ENCODE measurements at places on chromosomes 16 and 17. TPM values are rescaled to one million over a fixed set of nuclear protein-coding genes. Genes with fewer than 3 reads are reported as not detected.

DNA sequence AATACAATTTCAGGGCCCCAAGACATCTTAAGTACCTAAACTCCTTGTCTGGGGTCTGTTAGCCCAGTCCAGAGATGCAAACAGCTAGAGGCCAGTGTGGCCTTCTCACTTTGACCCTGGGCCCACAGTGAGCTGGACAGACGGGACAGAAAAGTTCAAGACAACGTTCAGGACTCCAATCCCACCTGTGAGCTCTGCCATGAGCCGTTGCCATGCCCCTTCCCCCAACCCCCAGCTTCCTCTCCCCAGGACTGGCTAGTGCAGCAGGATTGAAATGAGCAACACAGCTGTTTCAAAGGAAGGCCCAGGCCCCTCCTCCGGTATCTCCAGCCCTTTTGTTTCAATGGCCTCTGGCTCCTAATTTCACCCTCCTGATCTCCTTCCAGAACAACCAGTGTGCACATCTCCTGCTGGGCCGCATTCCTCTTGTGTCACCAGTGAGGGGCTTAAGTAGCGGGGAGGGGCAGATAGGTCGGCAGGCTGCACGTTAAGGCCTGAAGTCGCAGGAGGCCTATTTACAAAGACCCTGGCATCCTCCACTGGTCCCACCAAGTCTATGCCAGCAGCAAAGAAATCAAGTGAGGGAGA, 11.3 kb downstream of the AXIN2 start:
- no peak for DNase-seq

- no peak for DNase-seq
Observed at GRCh38 chr16:73172241-73172972, 124.5 kb upstream of the ZFHX3 start.

DNA sequence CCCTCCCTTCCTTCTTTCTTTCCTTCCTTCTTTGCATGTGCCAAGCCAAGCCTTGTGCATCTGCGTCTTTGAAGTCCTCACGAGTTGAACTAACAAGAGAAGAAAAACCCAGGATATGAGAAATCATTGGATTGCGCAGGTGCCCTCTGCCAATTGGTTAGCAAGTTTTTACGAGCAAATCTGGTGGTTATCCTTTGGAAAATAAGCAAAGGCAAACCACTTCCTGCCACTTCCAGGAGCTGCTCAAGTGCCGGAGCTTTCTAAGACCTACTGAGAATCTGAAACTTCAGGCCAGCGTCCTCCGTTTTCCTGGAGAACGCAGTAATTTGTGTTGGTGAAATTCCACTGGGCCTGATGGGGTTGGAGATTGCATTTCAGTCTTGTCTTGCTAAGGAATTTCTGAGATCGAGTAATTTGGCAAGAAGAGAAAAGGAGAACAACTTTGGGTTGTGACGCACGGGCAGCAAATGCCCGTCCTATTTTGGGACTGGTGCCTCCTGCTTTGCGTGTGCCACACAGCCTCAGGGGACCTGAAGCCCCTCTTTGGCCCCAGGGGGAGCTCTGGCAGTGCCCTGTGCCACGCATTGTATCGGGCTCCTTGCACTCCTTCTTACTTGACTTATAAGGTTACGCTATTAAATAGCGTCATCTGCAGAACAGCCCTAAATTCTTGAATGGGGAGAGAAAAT, 56.4 kb downstream of the CMIP start:
- DNase-seq, result no peak

DNA sequence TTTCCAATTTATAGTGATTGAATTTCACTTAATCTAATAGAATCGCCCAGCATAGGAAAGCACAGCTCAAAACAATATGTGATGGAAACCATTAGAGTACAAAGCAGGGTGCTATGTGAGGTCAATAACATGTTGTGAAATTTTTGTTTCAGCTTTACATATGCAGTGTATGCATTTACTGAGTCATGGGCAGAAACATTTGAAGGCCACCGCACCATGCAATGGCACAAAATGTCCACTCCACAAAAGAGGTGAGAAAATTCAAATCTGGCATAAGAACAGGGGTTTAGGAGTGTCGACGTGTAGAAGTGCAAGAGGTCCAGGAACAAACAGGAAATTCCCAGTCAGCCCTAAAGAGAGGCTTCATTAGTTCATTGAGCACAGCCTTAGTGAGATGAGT, 131.2 kb downstream of the ANKFN1 start:
- DNase-seq, result no peak

DNA sequence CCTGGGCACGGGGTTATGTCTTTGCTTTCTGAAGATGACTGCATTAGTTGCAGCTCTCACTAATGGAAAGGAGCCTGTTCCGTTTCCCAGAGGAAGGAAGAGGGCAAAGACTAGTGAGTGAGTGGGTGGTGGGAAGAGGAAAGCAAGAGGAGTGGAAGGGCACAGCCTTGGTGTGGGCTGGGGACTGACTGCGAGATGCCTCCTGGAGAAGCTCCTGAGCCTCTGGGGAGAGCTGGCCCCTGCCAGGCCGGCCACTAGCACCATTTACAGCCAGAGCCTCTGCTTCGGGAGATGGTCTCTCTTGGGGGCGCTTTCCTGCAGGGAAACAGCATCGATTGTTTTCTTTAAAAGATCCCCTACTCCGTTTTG, 825 bp upstream of the RHBDL3 start:
- DNase-seq, result no peak

DNA sequence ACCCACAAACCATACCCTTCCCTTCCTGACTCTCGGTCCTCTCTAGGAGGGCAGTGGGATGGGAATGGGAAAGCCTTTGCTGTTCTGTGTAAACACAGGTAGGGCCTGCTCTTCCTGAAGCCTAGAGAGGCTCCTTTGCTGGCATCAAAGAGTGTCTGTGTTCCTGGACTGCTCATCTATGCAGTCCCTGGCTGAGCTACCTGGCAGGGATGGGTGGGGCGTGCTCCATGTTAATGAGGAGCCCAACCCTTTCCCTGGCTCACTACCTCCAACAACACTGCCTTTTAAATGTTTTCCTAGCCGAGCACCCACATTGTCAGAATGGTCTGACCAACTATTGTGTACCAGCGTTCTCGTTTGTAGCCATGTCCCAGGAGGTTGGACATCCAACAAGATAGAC, 26.6 kb upstream of the NAGLU start:
- no peak for DNase-seq

The MSI2 gene
- total RNA-seq, result 10.3 TPM

GRCh38 chr16:81518439-81518757, 73.8 kb downstream of the CMIP start:
- no peak for DNase-seq

- DNase-seq, result no peak
Observed at GRCh38 chr16:11303405-11304138, 22.4 kb upstream of the PRM1 start.

- DNase-seq, result no peak
Observed at GRCh38 chr16:83966153-83966696, 1.8 kb upstream of the NECAB2 start.

The TMEM204 gene
- total RNA-seq, result 34.2 TPM

The SAMD14 gene
- 9.6 TPM for total RNA-seq

The SCPEP1 gene
- total RNA-seq, result 47.3 TPM

DNA sequence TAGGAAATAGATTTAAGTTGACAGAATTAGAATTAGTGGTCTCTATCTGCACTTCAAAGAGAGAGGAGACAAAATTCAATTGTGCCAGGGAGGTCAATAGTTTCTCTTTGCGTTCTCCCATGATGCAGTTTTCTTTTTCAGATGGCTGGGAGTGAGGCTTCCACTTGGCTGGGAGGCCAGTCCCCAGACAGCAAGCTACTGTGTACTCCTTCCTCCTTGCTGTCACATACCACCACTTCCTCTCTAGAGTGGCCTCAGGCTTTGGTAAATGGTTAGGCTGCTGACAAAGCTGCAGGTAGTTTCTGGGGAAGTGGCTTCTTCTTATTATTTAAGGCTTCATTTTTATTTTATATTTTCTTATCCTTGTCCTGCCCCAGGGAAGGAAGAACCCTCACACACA, 106.2 kb upstream of the HS3ST4 start:
- no peak for DNase-seq

The CCL4L2 gene
- total RNA-seq, result not detected

GRCh38 chr17:67571478-67571877, 146.3 kb upstream of the NOL11 start:
- no peak for DNase-seq

DNA sequence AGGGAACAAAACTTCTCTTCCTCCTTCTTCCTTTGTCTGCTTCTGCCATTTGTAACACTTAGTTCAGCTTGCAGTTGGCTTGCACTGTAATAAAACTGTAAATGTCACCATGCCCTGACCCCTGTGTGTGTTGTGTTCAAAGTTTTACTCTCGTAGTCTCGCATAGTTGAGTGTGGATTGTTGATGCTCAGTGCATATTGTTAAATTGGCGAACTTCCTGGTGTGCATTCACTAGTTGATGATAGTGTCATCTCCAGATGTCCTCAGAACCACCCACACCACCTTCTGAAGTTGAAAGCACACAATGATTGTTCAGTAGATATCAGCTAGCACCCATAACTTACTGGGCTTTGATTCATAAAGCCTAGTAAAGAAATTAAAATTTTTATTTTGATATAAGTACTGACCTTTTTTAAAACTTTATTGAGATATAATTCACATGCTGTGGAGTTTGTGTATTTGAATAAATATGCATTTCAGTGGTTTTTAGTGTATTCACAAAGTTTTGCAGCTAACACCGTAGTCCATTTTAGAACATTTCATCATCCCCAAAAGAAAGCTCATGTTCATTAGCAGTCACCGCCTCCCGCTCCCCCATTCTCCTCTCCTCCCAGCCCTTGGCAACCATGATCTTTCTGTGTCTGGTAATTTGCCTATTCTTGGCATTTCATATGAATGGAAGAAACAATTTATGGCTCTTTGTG, 25.0 kb downstream of the USP10 start:
- no peak for DNase-seq

DNA sequence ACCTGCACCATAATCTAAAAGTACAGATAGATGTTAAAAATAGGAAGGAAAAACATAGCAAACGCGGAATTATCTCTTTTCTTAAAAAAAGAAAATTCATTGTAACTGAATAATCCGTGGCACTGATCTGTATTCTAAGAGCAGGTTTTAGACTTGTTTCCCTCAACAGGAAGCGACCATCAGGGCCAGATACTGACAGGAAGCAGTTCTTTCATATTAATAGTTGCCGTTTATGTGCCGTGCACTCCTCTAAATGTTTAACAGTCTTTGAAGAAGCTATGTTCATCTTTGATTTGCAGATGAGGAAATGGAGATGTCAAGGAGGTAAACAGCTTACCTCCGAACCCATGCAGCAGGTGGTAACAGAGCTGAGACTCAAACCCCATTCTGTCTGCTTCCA, 23.6 kb downstream of the DYNLRB2 start:
- no peak for DNase-seq

GRCh38 chr16:48659940-48660339, 50.0 kb upstream of the N4BP1 start:
- no peak for DNase-seq

The ALOX15 gene
- total RNA-seq, result not detected

GRCh38 chr16:886084-886543, 84.7 kb downstream of the LMF1 start:
- no peak for DNase-seq

DNA sequence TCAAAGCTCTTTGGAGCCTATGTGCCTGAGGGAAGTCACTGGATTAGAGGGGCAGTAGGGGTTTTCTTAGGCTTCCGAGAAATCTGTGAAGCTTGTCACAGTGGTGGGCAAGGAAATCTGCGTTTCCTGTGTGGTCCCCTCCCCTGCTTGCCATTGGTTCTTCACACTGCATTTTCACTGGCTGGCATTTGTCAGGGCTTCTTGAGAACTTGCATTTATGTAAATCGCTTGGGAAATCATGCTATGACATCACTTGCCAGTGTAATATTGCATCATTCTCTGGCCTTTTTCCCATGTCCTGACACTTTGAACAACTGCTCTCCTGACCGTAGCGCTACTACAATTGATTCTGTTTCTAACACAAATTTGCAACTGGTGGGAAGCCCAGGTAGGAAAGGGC, 1.8 kb downstream of the CACNG3 start:
- DNase-seq, result no peak

The CHRNE gene
- 0.76 TPM for total RNA-seq

The KRT33B gene
- total RNA-seq, result not detected

The SYCE1L gene
- 11.6 TPM for total RNA-seq

GRCh38 chr16:51569203-51569931, 418.3 kb upstream of the SALL1 start:
- peak; percentile 37 for DNase-seq
